Activated T-cell treated with anti-CD3 and anti-CD28 coated beads, Interleukin-2, amount 50 U/mL, for 72 hours (primary cell): ENCODE measurements at places on chromosomes 2 and 18. TPM values are rescaled to one million over a fixed set of nuclear protein-coding genes. Genes with fewer than 3 reads are reported as not detected.

DNA sequence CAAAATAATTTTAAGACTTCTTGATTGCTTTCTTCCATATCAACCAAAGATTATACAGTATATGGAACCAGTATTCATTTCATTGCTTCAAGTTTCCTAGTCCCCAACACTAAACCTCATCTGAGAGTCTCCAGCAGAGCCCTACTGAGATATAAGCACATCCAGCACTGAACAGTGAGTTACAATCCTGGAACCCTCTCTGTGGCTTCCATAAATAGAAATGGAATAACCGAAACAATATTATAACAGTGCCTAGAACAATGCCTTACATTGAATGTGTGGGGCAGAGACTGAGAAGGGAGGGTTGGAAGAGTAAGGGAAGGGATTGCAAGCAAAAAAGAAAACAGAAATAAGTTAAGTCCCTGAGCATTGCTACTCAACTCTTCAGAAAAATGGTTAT is 18.9 kb downstream of the AAK1 start:
- no peak for DNase-seq

DNA sequence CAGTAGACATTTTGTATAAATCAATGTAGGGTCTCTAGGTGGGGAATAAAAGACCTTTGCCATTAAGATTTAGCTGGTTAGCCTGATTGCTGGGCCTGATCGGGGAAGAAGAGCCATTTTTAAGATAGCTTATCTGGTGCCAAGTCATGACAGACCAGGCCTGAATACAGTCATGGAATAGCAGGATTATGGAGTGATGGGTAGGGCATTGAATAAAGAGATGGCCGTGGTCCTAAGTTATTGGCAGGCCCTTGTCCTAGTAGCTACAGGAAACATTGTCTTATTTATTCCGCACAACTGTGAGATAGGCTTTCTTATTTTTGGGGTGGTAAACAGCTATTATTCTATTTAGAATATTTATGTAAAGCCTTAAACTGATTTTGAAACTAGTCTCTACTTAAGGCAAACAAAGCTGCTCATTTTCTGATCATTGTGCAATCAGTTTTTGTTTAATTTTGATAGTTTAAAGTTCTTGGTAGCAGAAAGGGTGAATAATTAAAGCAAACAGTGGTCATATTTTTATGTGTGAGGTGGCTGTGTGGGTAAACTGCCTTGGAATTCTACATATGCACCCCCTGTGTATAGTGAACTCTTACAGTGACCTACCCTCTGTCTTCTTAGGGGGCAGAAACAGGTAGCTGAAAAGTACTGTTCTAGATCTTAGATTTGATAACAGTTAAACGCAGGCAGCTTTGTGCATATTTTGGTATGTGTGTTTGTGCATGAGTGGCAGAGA is 22.6 kb downstream of the ZNF236 start:
- no peak for DNase-seq

The IL1RN gene
- 44.3 TPM for total RNA-seq

GRCh38 chr2:171432969-171433762 is 624 bp downstream of the METTL8 start:
- peak; percentile 52 for DNase-seq

The FBXO15 gene
- total RNA-seq = 1.0 TPM

DNA sequence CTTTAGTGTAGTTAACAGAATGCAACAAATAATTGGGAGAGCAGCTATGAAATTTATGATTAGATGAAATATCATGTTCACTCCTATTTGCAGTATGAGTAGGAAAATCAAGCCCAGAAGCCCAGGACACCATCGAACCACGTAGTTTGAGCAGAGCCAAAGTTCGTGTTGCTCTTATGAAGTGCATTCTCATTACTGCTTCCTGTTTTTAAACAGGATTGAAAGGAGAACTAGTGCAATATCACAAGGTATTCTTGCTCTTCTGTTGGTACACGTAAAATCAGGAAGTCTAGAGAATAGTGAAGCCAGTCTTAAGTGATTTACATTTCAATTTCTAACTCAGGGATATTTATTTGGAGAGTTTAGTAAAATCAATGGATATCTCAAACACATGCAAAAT is 21.1 kb downstream of the ARHGAP15 start:
- DNase-seq = no peak

DNA sequence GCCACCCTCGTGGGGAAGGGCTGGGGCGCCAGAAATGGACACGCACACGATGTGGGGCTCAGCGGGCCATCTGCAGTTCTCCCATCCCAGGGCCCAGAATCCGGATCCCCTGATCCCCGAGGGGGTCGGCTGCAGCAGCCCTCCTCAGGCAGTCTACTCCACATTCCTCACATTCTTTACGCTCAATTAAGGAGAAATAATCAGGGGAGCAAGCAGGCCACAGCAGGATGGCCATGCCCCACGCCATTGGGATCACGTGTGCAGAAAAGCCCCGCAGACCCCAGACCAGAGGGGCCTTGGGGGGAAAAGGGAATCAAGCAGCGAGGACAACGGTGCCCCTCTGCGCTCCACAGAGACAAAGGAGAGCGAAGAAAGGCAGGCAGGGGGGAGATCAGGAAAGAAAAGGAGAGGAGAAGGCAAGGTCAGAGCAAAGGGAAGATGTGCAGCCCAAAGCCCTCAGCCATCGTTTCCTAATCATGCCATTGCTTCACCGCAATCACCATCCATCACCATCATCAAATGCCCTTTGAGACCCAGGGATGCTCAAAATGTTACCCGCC is 17.5 kb upstream of the PKDCC start:
- no peak for DNase-seq

DNA sequence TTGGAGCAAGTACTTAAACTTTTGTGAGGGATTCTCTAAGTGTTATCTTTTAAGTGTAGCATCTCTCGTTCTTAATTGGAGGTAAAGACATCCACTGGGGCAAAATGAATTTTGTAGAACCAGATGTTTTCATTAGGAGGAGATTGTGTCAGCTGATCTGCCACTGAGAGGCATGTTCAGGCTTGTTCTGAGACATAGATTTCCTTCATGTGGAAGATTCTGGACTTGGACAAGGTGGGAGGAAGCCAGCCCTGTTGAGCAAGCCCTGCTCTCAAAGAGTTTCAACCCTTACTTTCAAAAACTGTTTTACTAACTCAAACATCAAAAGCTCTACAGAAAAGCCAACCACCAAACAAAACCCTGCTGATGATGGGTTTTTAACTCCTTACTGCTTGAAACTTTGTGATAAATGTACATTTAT is 6.5 kb downstream of the MAP4K4 start:
- no peak for DNase-seq

DNA sequence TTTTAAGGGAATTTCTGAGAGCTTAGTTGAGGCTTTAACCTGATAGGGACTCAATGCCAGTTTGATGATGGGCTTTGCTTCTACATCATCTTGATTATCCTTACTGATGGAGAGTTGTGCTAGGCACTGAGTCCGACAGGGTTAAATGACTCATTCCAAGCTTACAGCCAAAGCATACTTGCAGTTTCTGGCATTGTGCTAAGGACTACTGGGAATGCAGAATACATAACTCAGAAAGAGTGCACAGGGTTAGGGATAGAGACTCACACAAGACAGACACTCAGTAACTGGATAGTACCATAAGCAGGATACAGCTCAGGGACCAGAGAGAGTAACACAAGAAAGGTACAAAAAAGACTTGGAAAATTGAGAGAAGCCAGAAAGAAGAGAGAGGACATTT is 94.1 kb upstream of the SLC14A2 start:
- DNase-seq = no peak

GRCh38 chr18:47935321-47936055 is 5.0 kb upstream of the SMAD2 start:
- DNase-seq = no peak

The CRYGC gene
- not detected for total RNA-seq

GRCh38 chr2:175001566-175001965 is 3.6 kb downstream of the CHN1 start:
- no peak for DNase-seq

GRCh38 chr2:195407783-195408182 is 249.2 kb upstream of the SLC39A10 start:
- no peak for DNase-seq

The FASTKD1 gene
- total RNA-seq = 46.3 TPM
